Memory B cell (primary cell): ENCODE measurements at places on chromosomes 7 and 10.

DNA sequence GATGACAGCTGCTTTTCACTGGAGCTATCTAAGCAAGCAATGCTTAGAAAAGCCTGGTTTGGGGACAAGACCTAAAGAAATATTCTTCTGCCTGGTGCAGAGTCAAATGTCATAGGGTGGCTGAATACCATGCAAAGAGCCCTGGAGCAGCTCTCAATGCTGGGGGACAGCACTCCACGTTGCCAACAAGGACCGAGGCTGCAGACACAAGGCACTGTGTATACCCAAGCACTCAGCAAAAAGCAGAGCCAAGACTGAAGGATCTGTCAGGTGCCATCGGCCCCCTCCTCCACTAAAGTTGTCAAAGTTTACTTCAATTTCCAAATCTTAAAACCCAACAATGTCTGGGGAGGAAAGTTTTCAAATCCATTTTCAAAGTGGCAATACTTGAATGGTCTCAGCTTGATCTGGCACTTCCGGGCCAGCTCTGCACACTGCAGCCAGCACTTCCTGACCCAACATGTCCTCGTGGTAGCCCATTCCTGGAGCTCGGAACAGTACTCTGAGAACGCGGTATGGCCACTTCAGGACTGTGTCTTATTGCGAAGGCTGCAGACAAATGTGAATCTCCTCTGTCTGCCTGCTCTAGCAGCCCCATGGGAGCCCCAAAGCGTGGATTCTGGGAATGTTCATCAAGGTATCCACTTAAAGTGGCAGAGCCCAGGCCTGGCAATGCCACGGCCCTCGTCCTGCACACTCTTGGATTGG, 191.8 kb downstream of the TNS3 start:
- no peak for DNase-seq

DNA sequence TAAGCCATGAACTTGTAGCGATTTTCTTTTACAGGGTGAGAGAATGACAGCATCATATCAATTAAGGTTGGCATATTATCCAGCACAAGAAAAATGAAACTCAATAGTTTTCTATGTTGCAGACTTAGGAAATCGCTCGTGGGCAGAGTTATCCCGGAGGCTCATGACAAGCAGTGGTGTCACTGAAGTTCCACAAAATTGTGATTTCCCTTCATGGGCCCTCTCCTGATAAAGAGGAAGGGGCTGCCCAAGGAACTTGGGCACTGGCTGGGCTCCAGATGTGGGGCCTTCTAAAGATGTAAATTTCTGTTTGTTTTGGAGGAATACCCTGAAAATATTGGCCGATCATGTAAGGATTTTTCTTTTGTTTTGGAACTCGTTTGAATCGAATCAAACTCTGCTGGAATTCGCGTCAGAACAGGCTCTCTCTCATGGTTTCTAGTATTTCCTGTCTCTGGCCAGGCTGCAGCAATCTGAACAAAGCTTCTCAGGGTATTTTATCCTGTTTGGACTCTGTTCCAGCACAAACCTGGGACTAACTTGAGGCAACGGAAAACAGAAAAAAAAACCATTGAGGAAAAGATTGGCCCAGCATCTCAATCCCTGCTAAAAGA, 340.6 kb upstream of the NRP1 start:
- DNase-seq, result no peak

DNA sequence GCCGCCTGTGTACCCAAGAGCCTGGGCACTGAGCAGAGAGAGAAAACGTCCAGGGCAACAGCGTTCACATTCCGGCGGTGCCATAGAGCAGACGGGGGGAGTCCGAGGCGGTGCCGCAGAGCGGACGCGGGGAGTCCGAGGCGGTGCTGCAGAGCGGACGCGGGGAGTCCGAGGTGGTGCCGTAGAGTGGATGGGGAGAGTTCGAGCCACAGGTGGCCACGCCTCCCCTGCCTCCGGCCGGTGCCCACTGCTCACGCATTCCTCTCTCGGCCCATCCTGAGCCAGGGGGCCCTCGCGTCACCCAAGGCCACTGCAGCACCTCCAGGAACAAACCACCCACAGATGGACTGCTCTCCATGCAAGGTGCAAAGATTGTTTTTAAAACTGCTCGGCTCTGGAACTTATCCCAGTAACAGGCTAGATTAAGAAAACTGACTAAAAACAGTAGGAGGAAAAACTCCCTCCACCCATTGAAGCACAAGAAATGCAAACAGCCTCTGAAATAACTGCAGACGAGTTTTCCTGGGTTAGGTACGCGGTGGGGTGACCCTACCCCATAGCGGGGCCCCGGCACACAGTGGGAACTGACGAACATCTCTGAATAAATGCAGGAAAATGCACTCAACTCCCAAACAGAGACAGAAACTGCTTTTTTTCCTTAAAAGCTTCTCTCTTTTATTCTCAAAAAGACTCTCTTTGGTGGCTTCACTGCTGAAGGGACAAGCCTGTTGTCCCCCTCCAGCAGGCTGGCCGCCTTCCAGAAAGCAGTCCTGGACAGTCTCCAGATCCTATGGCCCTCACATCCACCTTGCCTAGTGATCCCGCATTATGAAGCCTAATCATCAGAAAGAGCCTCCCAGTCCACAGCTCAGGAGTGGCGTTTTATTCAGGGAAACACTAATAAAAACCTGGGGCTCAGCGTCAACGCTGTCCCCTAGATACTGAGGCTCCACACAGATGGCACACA, 55.9 kb downstream of the DIP2C start:
- DNase-seq, result no peak

GRCh38 chr10:71747551-71748523, 25.5 kb downstream of the VSIR start:
- no peak for DNase-seq
